ENCODE measurements at places on chromosomes 5 and 9.

GRCh38 chr5:146409054-146409671 lies 38.0 kb upstream of the TCERG1 start:
- no peak for DNase-seq

- no peak for DNase-seq
Observed at GRCh38 chr5:112776301-112776856, 38.7 kb downstream of the APC start.

- no peak for DNase-seq
Observed at GRCh38 chr5:53890490-53890889, 330.1 kb downstream of the NDUFS4 start.

DNA sequence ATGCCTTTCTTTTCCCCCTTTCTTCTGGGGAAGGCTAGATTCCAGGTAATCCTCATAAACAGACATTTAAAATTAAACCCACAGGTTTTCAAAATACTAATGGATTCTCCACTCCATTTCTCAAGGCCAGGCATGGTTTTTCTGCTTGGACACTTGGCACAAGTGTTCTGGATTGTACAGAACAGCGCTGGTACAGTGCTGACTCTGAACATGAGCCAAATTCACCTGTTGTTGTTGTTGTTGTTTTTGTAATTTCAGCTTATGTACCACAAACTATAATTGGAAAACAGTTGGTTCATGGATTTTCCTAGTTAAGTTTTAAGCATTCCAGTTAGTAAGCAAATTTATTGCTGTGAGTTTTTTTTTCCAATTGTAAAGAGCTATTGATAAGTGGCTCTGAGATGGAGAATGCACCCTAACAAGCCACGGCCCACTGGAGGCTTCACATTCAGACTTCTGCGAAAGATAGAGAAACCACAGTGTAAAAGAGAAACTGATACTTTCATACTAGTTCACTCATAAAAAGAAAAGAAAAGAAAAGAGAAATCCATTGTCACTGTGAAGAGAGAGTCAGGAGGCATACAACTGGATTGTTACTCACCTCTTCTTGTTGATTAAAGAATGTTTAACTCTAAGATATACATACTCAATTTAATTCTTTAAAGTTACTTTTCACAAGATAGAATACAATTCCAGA lies 16.2 kb upstream of the ITGA1 start:
- DNase-seq, result no peak

DNA sequence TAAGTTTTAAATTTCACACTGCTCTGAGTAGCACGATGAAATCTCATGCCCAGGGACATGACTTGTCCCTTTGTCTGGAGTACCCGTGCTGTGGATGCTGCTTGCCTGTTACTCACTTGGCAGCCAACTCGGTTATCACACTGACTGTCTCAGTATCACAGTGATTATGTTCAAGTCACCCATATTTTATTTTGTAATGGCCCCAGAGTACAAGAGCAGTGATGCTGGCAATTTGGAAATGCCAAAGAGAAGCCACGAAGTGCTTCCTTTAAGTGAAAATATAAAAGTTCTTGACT lies 22.8 kb upstream of the SCGB3A2 start:
- DNase-seq, result no peak

GRCh38 chr5:134090522-134090921 lies 24.0 kb upstream of the TCF7 start:
- no peak for DNase-seq

DNA sequence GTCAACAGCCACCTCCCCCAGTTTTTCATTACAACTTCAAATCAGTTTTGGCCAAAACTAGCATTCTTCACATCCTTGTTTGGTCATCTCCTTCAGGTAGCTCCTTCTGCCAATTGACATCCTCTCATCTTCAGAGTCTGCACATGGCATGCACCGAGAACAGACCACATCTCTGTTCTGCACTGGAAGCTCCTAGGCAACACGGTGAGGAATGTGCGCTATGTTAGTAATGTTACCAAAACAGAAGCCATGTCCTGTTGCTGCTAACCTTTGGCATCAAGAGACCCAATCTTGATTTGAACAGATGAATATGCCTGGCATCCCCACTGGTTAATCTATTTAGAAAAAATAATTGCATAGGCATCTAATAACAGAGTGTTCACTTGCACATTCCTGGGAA lies 5.1 kb upstream of the HK3 start:
- DNase-seq, result peak; percentile 1

DNA sequence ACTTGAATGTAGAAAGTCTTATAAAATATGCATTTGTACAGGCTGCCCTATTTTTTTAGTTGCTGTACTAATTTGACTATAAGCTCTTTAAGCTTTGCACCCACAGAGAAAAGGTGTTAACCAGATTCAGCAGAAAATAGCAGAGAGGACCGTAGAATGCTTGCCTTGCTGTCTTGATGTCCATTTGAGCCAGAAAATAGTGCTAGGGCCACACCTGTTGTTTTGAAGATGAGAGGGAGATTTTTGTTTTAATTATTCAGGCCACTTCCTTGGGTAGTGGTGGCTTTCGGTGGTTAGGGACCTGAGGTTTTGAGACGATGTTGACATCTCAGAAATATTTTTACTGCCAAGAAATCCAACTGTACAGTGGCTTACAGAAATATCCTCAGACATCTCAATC lies 196.0 kb downstream of the SPATA31D1 start:
- DNase-seq, result peak; percentile 86

DNA sequence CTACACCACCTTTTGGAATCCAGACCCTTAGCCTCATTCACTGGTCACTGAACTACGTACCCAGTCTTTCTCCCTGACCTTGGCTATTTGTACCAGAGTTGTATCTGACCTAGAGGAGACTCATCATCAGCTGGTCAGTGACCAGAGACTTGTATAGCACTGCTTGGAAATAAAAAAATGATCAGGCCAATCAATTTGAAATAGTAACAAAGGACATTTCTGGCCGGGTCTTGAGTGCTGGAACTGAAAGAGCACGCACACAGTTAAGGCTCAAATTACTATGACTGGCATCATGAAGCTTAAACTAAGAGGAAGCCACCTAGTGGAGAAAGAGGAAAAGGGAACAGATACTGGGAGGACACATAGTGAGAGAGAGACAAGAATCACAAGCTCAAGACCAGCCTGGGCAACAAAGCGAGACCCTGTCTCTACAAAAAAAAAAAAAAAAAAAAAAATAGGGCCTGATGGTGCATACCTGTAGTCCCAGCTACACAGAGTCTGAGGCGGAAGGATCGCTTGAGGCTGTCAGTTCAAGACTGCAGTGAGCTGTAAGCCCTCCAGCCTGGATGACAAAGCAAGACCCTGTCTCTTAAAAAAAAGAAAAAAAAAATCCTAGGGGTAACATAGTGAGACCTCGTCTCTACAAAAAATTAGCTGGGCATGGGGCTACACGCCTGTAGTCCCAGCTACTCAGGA lies 12.8 kb upstream of the SRP19 start:
- peak; percentile 75 for DNase-seq

DNA sequence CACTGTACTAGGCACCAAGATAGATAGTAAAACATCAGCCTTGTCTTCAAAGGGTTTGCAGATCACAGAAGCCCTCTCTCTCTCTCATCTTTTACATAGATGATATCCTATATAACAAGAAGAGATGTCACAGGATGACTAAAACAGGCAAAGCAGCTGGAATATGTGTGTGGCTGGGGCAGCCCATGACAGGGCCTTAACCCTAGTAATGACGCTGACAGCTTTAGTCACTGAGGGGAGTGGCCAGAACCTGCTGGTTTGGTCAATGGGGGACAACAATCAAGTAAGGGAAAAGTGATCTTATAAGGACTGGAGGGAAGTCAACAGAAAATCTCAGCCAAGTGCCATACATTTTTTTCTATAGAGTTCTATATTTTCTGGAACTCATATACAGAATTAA lies 41.9 kb upstream of the RIC1 start:
- no peak for DNase-seq

DNA sequence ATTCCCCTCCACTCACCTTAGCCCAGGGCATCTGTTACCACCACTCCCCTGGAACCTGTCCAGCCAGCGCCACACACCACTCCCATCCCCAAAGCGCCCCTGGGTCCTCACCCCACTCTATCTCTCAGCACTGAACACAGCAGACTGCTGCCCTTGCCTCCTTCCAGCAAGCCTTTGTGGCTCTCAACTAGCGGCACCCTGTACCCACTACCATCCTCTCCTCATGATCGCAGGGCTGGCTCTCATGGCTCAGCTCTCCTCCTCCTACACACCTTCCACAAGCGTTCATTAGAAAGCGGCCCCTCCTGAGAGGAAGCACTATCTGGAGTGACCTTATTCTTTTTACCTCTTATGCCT lies 13.3 kb upstream of the BASP1 start:
- DNase-seq, result no peak

DNA sequence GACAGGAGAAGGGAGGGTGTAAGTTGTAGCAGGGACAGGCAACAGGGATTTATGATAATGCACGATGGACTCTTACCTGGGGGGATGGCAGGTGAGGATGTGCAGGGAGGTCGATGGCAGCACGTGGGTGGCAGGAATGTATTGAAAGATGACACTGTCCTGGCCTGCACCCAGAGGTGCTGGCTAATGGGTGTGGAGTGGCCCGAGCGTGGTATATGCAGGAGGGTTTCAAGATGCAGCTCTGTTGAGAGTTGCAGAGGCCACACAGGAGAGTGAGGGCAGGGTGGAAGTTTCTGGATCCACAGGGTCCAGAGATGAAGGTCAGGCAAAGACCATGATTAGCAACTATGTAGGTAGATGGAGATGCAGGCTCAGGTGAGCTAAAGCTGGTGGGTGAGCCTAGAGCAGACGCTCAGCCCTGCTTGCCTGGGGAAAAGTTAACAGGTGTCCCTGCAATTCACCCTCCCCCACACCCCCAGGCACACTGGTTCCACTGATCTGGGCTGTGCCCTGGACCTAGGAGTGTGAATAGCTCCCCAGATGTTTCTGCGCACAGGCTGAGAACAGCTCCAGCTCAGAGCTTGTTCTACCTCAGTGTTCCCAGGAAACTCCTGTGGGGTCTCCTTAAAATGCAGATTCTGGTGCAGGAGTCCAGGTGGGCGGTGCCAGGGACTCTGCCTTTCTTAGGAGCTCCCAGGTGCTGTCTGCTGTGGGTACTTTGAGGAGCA lies 21.5 kb upstream of the S1PR3 start:
- no peak for DNase-seq

DNA sequence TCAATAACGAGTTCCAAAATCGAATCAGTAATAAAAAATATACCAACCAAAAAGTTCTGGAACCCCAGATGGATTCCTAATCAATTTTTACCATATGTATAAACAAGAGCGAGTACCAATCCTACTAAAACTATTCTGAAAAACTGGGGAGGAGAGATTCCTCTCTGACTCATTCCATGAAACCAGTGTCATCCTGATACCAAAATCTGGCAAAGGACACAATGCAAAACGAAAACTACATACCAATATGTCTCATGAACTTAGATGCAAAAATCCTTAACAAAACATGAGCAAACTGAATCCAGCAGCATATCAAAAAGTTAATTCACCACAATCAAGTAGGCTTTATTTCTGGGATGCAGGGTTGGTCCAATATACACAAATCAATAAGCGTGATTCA lies 30.5 kb upstream of the MACIR start:
- no peak for DNase-seq

DNA sequence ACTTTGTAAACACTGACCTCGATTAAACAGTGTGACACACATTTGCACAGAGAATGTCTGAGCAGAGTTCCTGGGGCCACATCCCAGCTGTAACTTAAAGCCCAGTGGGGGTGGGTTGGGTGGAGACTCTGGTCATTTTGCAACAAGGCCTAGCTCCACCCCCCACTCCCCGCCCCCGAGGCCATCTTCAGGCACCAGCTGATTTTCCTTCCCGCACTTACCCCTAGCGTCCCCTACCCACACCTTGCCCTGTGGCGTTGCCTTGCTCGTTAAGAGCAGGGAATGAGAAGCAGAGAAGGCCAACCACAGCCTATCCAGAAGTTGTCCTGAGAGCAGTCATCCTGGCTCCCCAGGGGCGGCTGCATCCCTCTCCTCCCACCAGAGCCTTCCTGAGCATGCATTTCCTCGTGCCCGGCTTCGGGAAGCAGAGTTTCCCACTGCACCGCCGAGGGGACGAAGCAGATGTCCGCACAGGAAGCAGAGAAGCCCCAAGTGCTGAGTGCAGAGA lies 101.7 kb upstream of the SARDH start:
- DNase-seq, result no peak

GRCh38 chr9:20224756-20225155 lies 397.5 kb downstream of the MLLT3 start:
- no peak for DNase-seq

- DNase-seq, result no peak
Observed at GRCh38 chr5:136382071-136382470, 16.7 kb upstream of the TRPC7 start.

DNA sequence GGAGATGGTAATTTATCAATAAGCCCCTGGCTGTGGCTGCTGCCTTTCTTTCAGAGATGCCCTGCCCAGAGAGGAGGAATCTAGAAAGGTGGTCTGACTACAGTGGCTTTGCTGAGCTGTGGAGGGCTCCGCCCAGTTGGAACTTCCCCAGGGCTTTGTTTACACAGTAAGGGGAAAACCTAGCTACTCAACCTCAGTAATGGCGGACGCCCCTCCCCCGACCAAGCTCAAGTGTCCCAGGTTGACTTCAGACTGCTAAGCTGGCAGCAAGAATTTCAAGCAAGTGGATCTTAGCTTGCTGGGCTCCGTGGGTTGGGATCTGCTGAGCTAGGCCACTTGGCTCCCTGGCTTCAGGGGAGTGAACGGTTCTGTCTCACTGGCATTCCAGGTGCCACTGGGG lies 865.4 kb upstream of the ACO1 start:
- no peak for DNase-seq

DNA sequence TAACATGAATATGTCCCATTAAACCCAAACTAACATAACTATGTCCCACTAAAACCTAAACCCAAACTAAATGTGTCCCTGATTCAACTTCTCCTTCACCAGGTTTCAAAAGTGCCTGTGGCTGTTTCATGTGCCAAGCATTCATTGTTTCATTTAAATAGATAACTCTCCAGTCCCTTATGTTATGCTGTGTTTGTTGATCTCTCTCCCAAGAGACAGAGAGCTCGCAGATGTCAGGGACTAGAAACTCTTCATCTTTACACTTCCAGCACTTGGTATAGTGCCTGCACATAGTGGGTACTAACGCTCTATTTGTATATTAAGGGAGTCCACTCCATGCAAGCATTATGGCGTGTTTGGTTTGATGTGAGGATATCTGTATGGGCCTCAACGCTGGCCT lies 118.0 kb downstream of the GPBP1 start:
- no peak for DNase-seq

GRCh38 chr5:141822144-141822543 lies 56.1 kb downstream of the PCDH1 start:
- DNase-seq, result no peak

DNA sequence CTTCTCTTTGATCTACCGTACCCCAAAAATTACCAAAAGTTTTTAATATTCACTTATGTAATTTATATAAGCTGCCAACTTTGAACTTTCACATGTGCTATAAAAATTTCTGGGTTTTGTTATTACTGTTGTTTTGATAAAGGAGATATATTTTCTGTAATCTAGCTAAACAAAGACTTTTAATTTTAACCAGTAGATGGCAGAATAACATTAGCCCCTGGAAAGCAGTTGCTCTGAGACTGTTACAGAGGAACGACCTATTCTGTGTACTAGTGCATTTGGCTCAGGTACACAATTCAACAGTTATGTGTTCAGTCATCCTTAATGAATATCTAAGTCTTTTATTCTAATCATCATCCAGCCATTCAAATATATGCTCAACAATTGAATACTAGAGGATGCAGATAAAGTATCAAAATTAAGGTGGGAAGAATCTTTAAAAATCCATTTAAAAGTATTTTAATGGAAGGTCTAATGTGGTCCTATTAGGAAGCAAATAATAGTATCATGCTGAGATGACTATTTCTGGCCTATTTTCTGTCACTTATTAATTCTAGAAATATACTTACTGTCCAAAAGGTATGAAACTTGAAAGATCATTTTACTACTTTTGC lies 8.6 kb downstream of the KLHL9 start:
- DNase-seq, result peak; percentile 39

- DNase-seq, result no peak
Observed at GRCh38 chr5:167771571-167771970, 519.9 kb upstream of the WWC1 start.

Measured in RPMI8226 (cell line).